NCI-H2029 (cell line): ENCODE measurements at places on chromosomes 6 and 20.

- no peak for DNase-seq
Measured at GRCh38 chr6:133040094-133040802, 200.9 kb upstream of the EYA4 start.

- DNase-seq: no peak
Measured at GRCh38 chr6:149254253-149254652, 63.3 kb upstream of the TAB2 start.

DNA sequence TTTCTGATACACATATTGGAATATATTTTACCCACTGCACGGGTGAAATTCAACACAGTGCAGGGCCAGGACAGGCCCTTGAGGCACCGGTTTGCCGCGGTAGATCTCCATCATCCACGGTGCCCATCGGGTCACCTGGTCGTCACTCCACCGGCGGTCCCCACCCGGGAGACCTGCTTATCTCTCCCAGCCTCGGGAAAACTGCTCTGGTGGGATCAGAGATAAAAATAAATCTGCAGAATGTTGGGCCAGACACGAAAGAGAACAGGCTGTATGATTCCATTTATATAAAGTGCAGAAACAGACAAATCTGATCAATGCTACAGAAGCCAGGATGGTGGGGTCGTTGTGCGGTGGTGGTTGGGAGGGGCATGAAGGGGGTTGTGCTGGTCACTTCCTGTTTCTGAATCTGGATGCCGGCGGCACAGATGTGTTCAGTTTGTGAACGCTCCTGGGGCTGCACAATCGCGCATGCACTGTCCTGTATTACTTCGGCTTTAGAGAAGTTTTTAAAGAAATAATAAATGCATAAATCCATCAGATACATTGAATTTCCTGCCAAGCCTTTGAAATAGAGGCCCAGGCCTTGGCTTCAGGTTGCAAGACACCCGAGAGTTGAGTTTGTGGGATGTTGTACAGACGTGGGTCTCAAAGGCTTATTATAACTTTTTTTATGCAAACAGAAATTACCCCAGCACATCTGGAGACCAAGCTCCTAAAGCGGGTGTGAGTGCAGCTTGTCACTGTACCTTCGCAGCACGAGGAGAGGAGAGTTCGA, 54.3 kb downstream of the ANKRD60 start:
- DNase-seq: no peak

- no peak for DNase-seq
Measured at GRCh38 chr6:33061987-33062386, 11.5 kb downstream of the HLA-DPA1 start.

GRCh38 chr20:36775826-36776225, 2.3 kb upstream of the DSN1 start:
- no peak for DNase-seq

DNA sequence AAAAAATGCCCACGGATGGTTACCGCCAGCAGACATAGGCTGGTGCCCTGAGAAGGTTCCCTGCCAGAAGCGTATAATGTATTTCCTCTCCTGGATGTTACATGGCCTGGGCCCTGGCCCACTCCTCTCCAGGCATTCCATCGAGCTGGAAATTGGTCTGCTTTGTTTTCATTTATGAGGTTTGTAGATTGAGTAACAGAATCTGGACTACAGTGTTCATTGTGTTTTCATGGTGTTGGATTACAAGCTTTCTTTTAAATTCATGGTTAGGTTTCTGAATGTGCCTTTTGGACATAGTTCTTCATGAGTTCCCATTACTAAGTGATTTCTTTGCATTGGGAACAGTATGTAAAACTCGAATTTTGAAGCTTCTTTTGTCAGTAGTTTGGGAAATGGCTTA, 6.4 kb downstream of the TIAM2 start:
- no peak for DNase-seq

DNA sequence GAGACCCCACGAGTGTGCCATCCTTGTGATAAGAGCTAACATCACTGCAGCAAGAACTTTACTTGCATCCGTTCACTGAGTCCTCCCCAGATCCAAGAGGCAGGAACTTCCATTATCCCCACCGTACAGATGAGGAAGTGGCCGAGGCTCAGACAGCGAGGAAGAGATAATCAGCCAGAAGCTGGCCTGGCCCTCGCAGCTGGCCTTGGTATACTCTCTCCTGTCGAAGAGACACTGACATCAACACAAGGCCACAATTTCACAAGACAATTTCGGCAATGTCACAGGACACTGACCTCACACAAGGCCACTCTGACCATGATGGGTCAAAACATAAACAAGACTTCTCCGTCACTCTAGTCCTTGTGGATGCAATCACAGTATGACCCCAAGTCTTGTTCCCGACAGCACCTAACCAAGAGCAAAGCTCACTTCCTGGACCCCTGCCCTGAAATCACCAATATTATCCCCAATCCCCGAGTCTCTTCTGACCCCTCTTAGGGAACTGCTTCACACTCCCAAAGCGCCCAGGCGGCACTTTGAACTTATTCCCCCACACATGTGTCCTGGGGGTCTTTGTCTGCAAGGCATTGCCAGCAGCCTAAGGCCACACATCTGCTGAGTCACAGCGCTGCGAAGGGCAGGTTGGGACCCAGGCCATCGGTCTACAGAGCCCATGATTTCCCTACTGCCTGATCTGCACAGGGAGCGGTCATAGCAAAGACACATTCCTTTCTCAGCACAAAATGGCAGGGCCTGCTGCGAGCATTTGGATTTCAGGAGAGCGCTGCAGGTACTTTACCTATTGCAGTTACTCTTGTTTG, 14.8 kb upstream of the VAPB start:
- DNase-seq: no peak

GRCh38 chr20:41632896-41633295, 14.7 kb upstream of the CHD6 start:
- DNase-seq: no peak

DNA sequence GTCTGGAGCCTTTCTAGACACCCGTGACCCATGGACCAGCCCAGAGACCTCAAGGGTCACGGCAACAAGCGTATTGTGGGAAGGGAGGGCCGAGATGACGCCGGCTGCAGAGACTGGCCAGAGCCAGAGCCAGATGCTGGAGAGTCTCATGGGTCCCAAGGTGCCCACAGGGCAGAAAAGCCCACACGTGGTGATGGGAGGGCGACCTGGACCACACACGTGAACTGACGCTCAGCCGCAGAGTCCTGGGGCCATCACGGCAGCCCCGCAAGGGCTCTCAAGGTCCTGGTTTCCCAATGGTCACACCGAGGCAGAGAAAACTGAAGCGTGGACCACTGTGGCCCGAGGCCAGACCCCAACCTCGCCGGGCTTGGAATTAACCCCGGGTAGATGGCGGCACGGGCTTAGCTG, 92.6 kb downstream of the YTHDF1 start:
- no peak for DNase-seq

GRCh38 chr6:52718550-52718949, 44.7 kb downstream of the GSTA2 start:
- DNase-seq: no peak

DNA sequence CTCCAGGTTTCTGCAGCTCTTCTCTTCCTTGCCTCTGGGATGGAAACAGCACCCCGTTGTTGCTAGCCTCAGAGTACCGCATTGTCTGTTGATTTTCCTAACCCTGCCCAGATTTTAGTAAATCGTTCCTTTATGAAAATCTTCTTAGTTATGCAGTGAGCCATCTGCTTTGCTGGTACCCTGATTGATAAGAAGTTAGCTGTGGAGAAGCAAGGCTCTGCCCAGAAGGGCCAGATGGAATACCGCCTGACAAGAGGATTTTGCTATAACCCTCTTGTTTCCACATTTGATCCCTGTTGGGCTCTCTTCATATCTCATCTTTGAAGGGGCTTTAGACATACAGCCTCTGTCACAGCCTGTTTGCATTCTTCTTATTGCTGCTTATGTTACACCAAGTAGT, 229.0 kb downstream of the CDKAL1 start:
- no peak for DNase-seq

- DNase-seq: no peak
Measured at GRCh38 chr20:58017231-58017969, 211.1 kb downstream of the ANKRD60 start.

GRCh38 chr6:135270676-135271536, 89.8 kb downstream of the MYB start:
- no peak for DNase-seq

- no peak for DNase-seq
Measured at GRCh38 chr6:474453-475185, 83.1 kb downstream of the IRF4 start.

- DNase-seq: no peak
Measured at GRCh38 chr20:49579874-49580812, 12.2 kb upstream of the PTGIS start.

DNA sequence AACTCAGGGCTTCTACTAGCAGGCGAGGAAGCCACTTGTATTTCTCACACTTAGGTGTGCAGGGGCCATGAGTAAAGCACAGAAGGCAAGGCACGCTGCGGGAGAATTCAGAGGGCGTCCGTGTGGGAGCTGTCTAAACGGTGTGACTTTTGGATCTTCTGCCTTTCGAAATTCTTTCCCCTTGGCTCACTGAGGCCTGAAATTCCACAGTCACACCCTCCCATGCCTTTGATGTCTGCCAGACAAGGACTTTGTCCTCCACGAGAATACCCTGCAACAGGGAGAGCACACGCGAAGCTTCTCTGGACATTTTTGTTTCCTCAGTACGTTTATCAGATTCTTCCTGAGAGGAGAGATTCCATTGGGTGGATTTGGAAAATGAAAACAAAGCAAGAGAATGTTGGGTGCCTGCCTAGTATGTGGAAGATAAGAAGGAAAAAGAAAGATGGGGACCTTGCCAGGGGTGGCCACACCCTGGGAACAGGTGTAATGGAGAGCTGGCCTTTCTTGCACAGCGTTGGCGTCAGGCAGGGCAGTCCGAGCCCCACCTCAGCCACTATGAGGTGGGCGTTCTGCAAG, 235.7 kb downstream of the MYLK4 start:
- DNase-seq: no peak

DNA sequence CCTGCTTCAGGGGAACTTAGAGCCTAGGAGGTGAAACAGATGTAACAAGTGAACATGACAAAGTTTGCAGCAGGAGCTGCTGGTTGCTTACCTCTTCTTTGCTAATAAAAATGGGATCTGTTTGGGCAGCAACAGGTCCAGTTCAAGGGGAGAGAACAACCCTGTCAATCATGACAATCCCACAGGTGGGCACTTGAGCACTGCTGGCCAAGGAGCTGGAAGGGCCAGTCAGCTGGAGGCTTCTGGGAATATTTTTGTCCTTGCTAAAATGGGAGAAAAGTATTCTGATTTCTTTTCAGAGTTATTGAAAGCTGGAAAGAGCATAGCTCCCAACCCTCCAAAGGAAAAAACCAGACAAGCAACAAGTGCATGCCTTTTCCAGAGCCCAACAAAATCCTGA, 477.7 kb upstream of the SULF2 start:
- DNase-seq: no peak

- no peak for DNase-seq
Measured at GRCh38 chr6:25017486-25017885, 81.7 kb upstream of the RIPOR2 start.
